ENCODE measurements at places on chromosomes 6 and 20.
A peak's percentile ranks its signal among the peaks of the same experiment; 100 is the strongest.

- DNase-seq: no peak
Observed at GRCh38 chr20:25233016-25233772, 14.7 kb upstream of the PYGB start.

- no peak for DNase-seq
Observed at GRCh38 chr20:53296025-53296424, 297.6 kb downstream of the ZNF217 start.

- DNase-seq: no peak
Observed at GRCh38 chr6:113095841-113096240, 748.7 kb downstream of the RFPL4B start.

GRCh38 chr20:22489626-22490286 lies 94.6 kb downstream of the FOXA2 start:
- DNase-seq: no peak

DNA sequence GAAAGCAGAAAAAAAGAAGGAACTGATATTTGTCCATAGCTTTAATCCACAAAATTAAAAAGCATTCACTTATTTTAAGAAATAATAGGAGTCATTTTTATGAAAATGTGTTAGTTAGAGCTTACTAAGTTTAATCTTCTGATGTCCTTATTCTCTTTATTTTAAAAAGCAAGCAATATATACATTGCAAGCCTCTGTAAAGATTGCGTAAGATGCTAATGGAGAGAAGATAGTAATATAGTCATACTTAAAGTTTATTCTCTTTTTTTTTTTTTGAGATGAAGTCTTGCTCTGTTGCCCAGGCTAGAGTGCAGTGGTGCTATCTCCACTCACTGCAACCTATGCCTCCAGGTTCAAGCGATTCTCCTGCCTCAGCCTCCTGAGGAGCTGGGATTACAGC lies 39.7 kb downstream of the AIG1 start:
- DNase-seq: no peak

- DNase-seq: no peak
Observed at GRCh38 chr6:158972241-158973233, 27.5 kb downstream of the RSPH3 start.

- DNase-seq: peak; percentile 27
Observed at GRCh38 chr6:122798099-122798641, 9.1 kb downstream of the SMPDL3A start.

GRCh38 chr6:50716899-50717509 lies 3.7 kb downstream of the TFAP2D start:
- no peak for DNase-seq

GRCh38 chr20:21725892-21726291 lies 20.4 kb downstream of the PAX1 start:
- no peak for DNase-seq

DNA sequence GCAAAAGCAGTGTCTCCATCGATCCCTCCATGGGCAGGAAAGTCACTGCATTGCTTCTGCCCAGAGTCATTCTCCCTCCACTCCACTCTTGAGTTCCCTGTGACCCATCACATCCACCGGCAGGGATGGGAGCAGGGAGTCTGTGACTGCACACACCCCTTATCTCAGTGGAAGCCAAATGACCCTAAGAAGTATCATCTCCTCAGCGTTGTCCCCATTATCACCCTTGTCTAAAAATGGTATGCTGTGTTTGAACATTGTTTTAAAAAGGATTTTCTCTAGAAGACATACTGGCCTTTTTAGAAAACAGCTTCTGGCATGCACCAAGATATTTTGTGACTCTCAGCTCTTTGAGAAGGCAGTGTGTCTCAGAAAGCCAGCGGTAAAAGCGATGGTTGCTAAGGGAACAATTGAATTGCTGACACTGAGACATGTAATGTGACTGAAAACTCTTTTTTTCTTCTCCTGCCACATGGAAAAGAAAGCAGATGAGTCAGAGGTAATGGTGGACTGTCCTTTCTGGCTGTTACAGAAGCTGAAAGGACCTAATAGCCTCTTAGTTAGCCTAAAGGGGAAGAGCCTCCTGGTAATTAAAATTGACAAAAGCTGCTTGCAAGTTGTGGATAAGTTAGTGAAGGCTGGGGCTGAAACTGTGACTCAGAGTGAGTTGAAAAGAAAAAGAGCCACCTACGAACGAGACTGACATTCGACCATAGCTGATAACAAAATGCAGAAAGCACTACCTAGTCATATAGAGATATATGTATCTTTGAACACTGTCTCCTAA lies 120.5 kb downstream of the MAP3K7 start:
- DNase-seq: peak; percentile 60

GRCh38 chr20:57432862-57433491 lies 41.8 kb downstream of the RBM38 start:
- peak; percentile 84 for DNase-seq

DNA sequence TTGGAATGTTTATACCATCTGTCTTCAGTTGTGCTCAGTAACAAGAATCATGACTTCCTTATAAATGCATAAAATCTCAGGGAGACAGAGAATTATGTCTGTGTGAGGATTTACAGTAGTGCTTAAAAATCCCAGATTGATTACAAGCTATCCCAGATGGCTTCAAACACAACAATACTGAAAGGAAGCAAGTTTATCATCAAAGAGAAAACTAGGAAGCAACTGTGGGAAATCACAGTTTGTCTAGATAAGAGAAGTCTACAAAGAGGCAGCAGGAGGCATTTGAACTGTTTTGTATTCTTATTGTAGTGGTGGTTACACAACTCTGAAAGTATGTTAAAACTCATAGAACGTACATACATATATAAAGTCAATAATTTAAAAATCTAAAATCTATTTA lies 104.4 kb upstream of the SALL4 start:
- no peak for DNase-seq

DNA sequence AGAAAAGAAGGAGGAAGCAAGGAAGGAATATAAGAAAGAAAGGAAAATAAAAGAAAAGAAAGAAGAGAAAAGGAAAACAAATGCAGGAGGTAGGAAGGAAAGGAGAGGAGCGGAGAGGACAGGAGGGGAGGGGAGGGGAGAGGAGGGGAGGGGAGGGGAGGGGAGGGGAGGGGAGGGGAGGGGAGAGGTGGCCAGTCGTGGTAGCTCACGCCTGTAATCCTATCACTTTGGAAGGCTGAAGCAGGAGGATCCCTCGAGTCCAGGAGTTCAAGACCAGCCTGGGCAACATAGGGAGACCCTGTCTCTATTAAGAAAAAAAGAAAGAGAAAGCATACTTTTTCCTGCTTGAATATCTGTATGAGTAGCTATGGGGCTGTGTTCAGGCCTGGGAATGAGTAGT lies 46.4 kb upstream of the GCM1 start:
- DNase-seq: no peak

DNA sequence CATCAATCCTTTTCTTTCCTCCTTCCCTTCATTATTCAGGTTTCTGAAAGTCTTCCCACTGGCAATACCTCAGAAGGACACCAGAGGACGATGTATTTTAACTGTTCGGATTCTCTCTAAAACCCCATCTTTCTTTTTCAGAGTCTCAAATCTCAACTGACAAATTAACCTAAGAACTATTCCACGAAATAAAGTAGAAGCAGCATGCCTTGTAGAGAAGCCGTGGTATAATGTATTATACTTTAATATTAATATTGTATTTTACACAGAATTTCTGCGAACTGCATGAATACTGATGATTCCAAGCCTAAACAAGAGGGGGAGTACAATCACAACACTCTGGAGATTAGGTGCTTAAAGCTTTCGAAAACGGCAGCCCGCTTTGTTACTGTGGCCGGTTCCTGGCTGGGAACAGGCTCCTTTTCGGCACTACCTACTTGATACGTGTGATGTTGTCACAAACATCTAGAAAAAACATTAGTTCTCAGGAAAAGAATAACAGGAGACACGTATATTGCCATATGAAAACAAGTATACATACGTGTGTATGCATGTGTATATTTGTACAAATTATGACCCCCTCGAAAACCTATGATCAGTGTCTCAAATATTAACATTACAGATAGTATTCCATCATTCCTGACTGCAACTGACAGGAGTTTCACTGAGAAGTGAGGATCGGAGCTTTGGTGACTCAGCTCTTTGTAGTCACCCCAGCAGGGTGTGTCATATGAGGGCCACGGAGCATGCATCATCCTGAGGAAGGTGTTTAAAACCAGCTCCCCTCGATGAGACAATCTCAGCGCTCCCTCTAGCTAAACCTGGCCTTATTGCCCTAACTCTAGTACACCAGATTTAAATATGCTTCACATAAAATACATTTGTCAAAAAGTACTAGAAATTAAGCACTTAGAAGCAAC lies 319.7 kb upstream of the TCF21 start:
- peak; percentile 33 for DNase-seq

DNA sequence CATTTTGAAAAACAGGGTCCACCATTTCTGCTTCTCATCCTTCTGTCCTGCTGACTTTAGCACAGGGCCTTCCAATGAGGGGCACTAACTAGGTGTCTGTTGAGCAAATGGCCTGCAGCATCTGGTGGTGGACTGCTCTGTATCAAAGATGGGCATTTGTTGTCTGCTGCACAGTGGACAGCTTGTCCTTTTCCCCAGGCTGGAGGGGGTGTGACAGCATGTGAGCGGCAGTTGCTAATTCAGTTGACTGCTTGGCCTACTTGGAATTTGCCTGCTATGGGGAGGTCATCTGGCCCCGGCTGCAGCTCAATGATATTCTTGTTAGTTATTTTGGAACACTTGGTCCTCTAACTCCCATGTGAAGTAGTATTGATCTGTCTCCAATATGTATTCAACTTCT lies 93.7 kb downstream of the SH3BGRL2 start:
- DNase-seq: no peak

DNA sequence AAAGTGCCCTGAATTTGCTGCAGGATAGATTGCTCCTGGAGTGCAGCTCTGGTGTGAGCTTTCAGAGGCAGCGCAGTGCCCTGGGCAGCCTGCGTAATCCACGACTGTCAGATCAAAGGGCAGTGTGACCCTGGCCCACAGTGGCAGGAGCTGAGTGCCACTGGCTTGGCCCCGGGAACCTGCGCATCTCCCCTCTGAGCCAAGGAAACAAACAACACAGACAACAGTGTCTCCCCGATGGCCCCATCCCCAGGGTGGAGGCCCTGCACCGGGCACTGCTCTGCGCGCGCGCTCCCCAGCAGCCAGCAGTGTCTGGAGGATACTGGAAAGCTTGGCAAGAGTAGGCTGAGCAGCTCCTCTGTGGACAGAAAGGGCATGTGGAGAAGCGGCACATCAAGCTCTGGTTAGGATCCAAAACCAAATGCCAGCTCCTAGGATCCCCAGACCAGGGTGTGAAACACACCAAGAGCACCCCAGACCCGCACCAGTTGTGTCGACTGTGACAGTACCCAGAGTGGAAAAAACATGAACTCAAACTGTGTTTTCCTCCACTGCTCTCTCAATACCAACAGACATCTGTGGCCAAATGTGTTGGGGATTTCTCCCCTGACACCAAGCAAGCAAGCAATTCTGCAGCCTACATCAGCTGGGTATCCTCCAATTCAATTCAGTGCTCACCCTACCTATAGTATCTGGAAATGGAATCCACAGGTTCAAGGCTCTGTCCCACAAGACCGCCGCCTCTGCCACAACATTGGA lies 26.7 kb downstream of the RBCK1 start:
- DNase-seq: no peak

DNA sequence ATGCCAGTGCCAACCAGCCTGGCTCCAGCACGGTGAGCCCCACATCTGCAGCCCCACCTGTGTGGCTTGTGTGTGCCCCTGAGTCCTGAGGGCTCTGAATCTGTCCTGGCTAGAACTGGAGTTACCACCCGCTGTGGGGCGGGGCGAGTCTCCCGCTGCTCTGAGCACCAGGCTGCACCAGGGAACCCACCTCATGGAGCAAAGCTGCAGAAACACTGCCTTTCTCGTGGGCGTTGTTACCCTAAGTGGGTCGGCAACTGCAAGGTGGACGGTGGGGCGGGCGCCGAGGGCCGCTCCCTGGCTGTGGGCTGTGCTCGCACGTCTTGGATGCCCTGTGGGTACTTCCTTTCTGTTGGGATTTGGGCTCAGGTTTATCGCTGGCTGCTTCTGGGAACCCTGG lies 12.7 kb upstream of the ZBTB46 start:
- no peak for DNase-seq

GRCh38 chr20:22490287-22491193 lies 93.8 kb downstream of the FOXA2 start:
- DNase-seq: no peak

DNA sequence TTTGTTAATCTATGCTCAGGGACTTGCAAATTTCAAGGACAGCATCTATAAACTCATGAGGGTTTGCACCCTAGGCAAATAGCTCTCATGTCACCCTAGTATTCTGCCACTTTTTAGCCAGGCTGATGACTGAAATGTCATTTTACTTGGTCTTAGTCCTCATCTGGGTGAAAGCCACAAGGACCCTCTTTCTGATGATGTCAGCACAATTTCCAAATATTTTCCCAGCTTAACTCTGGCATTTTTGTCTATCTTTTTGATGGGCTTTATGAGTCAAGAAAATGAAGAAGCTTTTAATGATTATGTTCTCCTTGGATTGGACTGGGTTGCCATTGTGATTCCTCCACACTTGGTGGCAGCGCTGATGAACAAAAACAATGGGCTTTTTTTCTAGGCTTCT lies 420.1 kb upstream of the BTBD3 start:
- no peak for DNase-seq

DNA sequence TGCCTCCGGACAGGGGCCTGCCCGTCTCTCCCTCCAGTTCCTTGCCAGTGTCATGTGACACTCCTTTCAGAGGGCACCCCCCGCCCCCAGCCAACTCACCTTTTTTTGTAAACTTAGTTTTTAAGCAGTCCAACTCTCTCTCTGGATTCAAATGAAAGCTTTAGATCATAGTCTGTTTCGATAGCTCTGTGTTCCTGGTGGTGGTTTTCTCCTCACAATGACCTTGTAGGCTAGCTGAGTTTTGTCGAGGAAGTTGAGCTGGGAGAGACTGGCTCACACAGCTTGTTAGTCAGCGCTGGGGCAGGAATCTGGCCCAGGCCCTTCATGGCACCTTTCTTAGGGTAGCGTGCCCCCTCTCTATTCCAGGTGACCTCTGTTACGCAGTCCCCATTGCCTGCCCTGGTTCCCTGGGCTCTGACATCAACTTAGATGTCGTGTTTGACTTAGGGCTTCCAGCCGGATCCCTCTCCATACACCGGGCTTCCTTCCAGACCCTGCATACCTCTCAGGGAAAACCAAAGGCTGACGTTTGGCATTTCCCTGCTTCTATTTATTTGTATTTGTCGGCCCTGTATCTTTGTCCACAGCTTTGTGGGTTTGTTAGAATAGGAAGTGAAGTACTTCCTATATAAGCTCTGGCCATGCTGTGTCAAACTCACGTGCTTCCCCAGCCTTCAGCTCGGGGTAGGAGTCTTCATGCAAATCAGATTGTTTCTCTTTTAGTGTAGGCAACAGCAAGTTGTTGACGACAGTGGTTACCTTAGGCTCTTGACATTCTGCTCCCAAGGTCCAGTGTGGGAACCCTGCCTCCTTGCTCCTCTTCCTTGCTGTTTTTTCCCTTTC lies 12.7 kb downstream of the IGF2R start:
- peak; percentile 60 for DNase-seq
